ENCODE measurements at places on chromosomes 5 and 9.

- DNase-seq: no peak
These were observed 10.2 kb upstream of the GABRP start for GRCh38 chr5:170773024-170773985.

DNA sequence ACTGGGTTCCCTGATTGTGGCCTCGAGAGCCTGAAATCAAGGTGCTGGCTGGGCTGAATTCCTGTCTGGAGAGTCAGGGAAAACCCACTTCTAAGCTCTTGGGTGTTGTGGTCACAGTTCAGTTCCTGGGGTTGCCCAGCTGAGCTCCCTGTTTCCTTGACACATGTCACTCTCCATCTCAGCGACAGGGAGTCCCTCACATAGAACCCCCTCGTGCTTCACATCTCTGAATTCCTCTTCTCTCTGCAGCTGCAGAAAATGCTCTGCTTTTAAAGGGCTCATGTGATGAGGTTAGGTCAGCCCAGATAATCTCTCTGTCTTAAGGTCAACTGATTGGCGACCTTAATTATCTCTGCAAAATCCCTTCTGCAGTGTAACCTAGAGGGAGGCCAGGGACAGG is 53.5 kb upstream of the NFIL3 start:
- DNase-seq: no peak

GRCh38 chr9:135883410-135884089 is 23.8 kb downstream of the CAMSAP1 start:
- DNase-seq: no peak

DNA sequence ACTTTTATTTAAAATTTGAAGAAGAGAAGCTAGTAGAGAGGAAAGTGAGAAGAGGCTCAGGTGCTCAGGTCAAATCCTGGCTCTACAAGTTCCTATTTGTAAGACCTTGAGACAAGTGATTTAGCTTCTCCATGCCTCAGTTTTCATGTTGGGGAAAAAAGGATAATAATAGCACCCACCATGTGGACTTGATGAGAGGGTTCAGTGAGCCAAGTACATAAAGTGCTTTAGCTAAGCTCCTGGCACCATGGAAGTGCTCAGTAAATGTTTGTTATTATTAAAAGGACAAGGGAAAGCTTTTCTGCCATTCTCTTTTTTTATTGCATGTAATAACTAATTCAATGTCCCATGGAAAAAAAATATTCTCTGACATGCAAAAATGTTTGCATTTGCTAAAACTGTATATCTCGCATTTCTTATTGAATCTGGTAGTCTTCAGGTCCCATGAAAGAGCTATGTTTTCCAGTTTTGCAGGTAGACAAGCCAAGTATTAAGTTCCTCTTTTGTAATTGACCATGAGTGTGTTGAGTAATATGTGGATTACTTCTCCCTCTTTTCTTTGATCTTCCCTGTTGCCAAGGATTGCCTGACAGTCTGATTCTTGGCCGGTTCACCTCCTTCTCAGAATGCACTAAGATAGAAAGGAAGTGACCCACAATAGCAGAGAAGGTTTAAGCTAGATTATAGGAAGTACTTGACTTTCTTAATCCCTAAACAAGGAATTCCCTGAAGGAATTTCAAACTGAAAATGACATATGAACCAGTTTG is 45.6 kb upstream of the TRIM32 start:
- DNase-seq: no peak

DNA sequence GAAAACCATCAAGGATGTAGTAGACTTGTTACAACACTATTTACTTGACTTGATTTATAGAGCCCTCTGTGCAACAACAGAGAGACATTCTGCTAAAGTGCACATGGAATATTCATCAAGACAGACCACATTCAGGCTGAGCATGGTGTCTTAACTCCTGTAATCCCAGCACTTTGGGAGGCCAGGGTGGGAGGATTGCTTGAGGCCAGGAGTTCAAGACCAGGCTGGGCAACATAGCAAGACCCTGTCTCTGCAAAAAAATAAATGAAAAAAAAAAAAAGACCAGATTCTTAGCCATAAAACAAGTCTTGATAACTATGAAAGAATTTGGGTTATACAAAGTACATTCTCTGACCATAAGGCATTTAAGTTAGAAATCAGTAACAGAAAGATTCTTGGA is 25.3 kb downstream of the DENND4C start:
- no peak for DNase-seq

- no peak for DNase-seq
These were observed 106.1 kb downstream of the UBAP2 start for GRCh38 chr9:33942471-33943083.

DNA sequence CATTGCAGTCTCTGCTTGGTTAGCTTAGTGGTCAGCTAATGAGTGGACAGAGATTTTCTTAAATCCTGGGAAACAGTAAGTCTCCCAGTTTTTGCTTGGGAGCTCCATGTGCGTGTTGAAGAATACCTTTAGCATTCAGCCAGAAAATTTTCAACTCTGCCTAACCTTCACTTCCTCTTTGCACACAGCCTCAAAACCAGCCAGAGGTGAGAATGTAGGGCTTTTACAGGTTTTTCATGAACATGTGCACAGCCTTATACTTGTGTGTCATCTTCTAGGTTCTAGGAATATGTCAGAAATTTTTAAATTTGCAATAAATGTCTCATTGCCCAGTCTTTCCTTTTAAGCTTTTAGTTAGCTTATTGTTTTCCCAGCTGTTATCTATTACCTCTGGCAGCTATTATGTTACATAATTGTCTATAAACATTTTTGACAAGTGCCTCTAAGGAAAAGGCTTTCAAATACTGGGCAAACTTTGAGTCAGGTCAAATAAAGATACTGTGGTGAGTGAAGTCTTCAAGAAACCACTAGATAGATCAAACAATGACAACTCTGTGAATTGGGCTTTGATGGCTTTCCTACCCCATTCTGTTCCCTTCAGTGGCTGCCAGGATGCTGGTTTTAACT is 12.7 kb downstream of the ADGRV1 start:
- DNase-seq: no peak

DNA sequence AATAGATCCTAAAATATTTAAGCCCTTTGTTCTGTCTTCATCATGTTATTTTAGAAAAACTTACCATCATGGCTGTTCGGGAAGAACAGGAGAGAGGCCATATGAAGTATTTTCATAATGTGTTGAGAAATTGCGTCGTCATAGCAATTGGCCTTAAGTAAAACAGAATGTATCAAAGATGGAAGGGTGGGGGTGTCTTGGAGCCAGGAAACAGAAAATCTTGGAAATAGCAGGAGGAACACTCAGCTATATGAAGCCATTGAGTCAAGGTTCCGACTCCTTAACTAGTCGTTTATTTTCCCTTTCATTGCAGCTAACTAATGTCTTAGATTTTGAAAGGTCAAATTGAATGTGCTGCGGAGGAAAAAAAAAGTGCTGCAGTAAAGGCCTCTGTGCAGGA is 1.3 kb downstream of the SPTAN1 start:
- no peak for DNase-seq

DNA sequence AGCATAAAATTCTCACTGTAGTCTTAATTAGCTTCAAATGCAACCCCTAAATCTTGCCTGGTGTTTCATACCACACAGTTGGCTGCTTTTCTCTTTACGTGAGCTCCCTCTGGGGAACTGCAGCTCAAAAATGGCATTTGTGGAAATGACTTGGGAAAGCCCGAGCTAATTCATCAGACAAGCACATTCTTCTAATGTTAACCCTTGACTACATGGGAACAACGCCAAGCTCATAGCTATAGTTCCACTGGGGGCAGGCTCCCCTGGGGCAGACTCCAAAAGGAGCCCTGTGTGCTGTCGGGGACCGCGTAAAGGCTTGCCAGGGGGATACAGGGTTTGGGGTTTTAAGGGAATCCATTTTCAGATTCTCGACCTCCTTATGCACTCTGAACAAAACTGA is 301.4 kb upstream of the DAP start:
- DNase-seq: no peak

- no peak for DNase-seq
These were observed 112.0 kb upstream of the CTNND2 start for GRCh38 chr5:12016159-12016746.

GRCh38 chr9:137685035-137685740 is 66.4 kb downstream of the EHMT1 start:
- DNase-seq: no peak

DNA sequence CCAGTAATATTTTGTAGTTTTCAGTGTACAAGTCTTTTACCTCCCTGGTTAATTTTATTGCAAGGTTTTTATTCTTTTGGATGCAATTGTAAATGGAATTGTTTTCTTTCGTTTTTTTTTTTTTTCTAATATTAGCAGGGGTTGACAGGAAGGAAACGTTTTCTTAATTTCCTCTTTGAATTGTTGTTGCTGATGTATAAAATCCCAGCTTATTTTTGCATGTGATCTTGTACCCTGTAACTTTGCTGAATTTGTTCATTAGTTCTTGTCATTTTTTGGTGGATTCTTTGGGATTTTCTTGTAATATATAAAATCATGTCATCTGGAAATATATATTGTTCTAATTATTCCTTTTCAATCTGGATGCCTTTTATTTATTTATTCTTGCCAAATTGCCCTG is 65.0 kb upstream of the ANKH start:
- DNase-seq: no peak

DNA sequence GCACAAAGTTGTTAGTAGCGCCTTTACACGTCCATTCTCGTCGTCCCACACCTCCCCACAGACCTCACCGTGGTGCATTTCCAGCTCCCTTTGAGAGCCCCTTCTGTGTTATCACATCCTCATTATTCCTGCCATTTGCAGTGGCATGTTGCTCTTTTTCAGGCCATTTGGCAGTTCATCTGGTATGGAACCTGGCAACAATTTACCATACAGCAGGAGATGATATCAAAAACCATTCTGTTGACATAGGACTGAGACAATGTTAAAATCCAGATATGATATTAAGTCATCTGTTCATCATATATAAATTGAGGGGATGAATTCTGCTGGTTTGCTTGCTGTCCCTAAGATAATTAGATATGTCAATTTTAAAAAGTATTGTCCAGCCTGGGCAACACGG is 83.0 kb downstream of the TMEM174 start:
- DNase-seq: no peak

DNA sequence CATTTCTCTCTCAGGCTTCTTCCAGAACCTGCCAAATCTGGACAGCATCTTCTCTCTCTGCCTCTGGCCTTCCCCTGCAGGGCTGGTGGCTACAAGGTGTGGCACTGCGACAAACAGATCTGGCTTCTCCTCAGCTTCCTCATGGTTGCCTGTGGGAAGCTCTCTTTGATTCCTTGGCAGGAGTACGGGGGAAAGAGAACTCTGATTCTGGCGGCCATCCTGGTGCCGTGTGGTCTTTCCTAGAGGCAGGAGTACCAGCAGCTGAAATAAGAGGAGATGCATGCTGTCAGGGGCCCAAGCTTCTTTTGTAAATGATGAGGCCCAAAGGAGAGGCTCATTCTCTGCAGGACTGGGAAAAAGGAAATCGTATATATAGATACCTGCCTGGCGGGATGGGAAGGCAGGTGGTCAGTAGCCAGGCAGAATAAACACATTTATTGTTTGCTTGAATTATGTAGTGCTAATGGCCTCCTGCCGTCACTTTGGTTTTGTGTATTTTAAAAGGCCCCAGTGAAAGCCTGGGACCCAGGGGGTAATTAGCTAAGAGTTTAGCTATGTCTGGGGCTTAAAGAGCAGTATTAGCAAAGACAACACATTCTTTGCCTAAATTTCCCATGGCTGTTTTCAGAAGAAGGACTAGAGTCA is at the start of gene CER1:
TSS of gene CER1 (minus strand) at position 343 of the 645 bp plus-strand sequence. CDS start at position 282, 61 bp downstream.
- no peak for DNase-seq

DNA sequence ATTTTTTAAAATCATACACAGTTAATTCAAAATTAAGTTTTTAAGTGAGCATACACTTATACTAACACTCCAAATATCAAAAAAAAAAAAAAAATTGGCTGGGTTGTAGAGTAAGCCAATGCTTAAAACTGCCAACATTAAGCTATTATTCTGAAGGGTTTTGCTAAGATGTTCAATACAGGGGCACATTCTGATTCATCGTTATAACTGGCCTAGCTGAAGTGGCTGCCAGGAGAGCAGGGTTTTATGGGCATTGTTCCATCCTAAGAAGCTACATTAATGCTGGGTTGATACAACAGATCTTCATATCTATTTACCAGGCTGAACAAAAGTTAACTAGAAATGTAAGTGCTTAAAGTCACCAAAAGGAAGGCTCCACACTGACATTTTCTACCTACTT is 13.4 kb downstream of the ELAVL2 start:
- no peak for DNase-seq

DNA sequence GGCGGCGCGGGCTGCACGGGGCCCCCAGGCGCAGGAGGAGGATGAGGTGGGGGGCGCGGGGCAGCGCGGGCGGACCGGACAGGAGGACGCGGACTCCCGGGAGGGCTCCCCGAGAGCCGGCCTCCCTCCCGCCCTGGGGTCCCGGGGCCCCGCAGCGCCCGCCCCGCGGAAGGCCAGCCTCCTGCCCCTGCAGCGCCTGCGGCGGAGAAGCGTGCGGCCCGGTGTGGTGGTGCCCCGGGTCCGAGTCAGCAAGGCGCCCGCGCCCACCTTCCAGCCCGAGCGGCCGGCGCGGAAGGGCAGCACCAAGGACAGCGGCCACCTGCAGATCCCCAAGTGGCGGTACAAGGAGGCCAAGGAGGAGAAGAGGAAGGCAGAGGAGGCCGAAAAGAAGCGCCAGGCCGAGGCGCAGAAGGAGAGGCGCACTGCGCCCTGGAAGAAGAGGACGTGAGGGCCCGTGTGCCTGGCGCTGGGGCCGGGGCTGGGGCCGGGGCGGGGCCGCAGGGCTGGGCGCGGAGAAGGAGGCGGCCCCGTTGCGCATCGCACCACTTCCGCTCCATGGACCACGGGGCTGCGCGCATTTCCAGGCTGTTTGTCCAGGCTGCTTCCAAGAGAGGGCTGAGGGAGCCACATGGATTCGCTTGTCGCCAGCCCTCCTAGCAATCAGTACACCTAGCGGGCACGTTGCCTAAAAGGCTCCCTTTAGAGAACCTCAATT is 86.0 kb downstream of the ANKRD33B start:
- no peak for DNase-seq

- no peak for DNase-seq
These were observed 42.3 kb upstream of the PPP1R26 start for GRCh38 chr9:135437259-135437658.

GRCh38 chr9:122207096-122207495 is 21.7 kb downstream of the LHX6 start:
- no peak for DNase-seq

DNA sequence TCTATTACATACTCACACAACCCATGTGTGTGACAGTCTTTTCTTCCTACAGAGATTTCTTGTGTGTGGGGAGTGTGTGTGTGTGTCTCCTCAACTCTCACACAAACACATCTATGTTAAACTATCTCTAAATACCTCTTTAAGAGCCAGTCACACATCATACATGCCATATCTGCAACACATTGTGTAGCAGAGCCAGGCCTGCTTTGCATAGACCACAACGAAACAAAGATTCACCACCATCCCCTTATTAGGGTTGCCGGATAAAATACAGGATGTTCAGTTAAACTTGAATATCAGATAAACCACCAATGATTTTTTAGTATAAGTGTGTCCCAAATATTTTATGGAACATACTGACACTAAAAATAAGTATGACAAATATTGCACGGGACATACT is 2.3 kb downstream of the FAM170A start:
- DNase-seq: no peak

GRCh38 chr5:100760688-100761087 is 142.4 kb downstream of the ST8SIA4 start:
- DNase-seq: no peak
